ENCODE measurements at places on chromosomes 13 and 19.

DNA sequence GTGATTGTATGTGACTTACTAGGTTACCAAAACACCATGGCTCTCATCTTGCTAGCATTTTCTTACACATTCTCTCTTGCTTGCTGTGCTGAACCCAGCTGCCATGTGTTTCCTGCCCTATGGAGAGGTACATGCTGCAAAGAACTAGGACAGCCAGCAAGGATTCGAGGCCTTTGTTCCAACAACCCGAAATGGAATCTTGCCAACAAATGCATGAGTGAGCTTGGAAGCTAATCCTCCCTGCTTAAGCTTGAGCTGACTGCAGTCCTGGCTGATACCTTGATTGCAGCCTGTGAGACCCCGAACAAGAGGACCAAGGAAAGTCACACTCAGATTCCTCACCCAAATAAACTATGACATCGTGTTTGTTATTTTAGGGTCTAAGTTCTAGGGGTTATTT lies 651.2 kb downstream of the SLITRK6 start:
- DNase-seq, result peak; percentile 29

- DNase-seq, result no peak
Measured at GRCh38 chr19:16457195-16457953, 14.4 kb downstream of the EPS15L1 start.

DNA sequence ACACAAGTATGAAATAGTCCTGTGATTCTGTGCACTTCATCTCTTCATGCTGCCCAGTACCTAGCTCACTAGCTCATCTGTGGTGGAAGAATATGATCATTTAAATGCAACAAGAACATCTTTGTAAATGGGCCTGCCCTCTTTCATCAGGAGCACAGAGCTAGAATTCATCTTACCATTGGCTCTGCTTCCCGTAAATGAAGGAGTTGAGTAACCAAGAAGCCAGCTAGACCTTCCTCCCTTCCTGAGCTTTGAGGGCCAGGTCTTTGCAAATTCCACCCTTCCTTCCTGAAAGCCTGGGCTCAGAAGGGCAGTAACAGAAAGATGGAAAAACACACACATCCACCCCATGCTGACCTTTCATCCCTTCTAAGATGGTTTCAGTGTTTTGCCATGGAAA lies 82.0 kb downstream of the FRY start:
- no peak for DNase-seq

GRCh38 chr19:15274477-15274876 lies 42.2 kb upstream of the EPHX3 start:
- DNase-seq, result no peak

DNA sequence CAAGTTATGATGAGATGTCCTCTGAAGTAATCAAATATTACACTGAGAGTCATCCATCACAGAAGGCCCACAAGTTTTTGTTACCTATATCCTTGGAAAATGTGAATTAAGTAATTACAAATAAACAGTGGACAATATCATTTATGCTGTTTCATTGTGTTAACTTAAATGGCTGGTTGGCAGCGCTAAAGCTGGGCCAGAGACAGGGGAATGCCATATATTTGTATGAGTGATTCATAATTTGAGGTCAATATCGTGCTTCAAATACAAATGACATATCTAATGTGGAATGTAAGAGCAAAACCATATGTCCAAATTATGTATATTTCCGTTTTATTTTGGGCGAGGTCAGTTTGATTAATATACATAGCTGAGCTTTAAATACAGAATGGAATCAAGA lies 1556.2 kb downstream of the SLITRK5 start:
- no peak for DNase-seq

GRCh38 chr13:49351871-49352270 lies 92.0 kb downstream of the CAB39L start:
- no peak for DNase-seq

DNA sequence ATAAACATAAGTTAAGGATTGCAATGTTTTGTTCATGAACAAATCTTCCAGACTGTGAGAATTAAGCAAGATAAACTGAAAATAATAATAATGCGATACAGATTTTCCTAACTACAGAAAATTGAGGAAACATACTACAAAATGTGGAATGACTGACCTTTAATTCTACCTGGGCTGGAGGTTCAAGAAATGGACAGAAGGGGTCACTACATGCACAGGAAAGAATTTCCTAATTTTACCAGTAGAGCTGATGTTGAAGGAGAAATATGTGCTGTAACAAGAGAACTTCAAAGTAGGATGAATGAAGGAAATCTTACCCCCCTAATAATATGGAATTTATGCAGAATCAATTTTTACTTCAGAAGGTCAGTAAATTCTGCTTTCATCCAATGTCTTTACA lies 62.3 kb downstream of the ZNF627 start:
- DNase-seq, result no peak

- DNase-seq, result no peak
Measured at GRCh38 chr13:108273429-108274118, 4.1 kb downstream of the TNFSF13B start.

- no peak for DNase-seq
Measured at GRCh38 chr19:57978586-57979289, 4.4 kb upstream of the C19orf18 start.

GRCh38 chr13:75492389-75492788 lies 10.4 kb upstream of the TBC1D4 start:
- DNase-seq, result no peak

DNA sequence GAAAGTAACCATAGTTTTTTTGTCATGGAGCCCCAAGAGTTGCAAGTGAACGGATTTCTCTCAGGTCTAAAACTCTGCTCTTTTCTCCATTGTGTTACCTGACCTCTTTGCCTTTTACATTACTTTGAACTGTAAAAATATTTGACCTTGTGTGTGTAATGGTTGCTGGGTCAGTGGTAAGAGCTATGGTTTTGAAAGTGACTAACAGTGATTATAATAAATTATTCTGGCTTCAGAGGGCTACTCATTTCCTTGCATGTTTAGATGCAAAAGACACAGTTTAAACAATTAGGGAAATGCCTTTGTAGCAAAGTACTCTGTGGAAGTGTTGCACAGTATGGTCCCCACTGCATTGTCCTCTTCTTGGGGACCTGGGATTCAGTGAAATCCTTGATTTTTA lies 29.3 kb upstream of the PSG8 start:
- DNase-seq, result no peak
